ENCODE measurements at places on chromosomes 6 and 20.

DNA sequence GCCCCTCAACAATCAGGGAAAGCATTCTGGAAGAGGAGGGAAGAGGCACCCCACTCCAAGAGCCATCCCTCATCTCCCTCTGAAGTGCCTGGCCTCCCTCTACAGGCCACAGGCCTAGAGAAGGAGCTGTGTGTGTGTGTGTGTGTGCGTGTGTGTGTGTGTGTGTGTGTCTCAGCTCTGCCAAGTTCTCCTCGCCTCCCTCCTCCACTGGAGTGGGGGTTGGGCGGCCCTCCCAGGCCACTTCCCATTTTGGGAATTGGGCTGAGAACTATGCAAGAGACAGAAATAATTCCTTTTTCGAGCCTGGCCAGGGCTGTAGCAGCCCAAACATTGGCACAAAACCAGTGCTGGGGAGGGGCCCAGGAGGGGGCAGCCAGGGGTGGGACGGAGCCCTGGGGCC is 35.7 kb downstream of the KCNB1 start:
- DNase-seq, result no peak

- no peak for DNase-seq
Observed at GRCh38 chr20:46349742-46350056, 41.4 kb upstream of the CDH22 start.

- no peak for DNase-seq
Observed at GRCh38 chr6:5151955-5152401, 66.8 kb downstream of the PPP1R3G start.

GRCh38 chr6:161477876-161478425 is 204.1 kb upstream of the AGPAT4 start:
- DNase-seq, result no peak

- no peak for DNase-seq
Observed at GRCh38 chr6:103236923-103237322, 1622.8 kb downstream of the HACE1 start.

- DNase-seq, result no peak
Observed at GRCh38 chr6:150322466-150322871, 46.3 kb upstream of the IYD start.

GRCh38 chr6:111119571-111120329 is 32.4 kb downstream of the SLC16A10 start:
- DNase-seq, result no peak

GRCh38 chr6:153588330-153588729 is 450.7 kb upstream of the OPRM1 start:
- no peak for DNase-seq

DNA sequence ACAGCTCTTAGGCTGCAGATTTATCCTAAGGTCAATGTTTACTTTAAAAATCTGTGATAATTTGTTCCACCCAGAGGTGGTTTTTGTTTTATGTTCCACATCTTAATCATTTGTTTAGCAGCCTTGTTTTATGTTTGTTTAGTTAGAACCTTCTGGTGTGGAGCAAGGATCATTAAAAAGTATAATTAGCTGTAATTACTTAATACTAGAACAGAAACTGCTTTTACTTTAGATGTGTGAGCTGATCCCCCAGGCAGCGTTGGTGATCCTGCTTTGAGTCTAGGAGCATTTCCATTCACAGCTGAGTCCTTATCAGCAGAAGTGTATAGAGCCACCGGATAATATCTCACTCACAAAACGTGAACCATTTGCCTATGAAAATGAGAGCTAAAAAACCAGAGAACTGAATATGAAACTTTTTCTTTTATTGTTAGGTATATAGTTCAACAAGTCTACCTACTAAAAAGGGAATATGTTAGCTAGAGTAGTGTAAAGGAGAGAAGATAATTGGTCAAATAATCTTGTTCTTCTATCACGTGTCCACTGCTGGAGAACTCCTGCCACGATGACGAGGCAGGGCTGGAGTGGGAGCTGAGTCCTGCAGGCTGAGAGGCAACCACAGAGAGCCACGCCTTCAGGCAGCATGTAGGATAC is 78.5 kb downstream of the TRMT11 start:
- peak; percentile 45 for DNase-seq

DNA sequence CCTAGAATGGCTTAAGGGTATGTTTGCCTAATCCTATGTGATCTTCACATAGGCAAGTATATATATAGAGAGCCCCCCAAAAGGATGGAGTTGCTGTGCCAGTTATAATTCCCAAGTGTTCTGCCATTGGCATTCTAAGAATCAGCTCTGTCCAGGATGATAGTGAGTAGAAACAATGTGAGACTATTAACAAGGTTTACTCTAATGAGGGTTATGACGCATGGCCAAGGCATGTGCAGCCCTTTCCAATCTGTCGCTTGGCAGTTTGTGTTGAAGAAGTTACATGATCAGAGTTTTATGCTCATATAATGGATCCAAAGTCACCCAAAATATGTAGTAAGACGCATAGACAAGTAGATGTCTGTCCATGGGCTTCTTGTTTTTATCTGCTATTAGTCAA is 33.6 kb downstream of the VGLL2 start:
- no peak for DNase-seq

DNA sequence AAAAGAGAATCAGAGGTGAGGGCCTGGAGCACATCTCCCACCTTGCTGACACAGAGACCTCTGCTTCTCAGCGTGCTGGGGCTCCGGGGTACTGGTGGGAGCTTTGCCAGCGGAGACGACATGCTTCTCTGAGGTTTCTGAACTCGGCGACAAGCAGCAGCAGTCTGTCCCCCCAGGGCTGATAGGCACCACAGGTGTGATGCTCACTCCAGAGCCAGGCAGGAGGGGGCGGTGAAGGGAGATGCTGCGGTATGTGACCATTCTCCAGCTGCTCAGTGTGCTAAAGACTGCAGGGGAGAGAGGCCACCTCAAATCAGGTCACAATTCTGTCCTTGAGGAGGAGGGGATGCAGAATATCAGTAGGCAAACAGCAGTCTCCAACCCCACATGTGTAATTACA is 219.9 kb downstream of the ALDH8A1 start:
- no peak for DNase-seq

DNA sequence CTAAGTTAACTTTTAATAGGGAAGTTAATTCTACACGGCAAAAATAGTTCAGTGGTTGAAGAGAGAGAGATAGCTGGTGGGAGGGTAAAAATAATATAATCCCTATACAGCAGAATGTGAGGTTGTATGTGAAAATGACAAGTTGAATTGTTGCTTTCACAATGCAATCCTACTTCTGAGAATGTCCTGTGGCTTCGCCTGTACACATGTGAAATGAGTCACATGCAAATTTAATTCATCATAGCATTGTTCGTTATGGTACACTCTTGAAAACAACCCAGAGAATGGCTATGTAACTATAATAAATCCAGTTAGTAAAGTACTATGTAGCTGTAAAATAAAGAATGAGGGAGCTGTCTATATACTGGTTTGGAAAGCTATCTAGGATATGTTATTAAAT is 46.0 kb upstream of the HINT3 start:
- DNase-seq, result no peak

- DNase-seq, result no peak
Observed at GRCh38 chr6:51562198-51562597, 525.2 kb downstream of the PKHD1 start.

Measured in HEK293T (cell line).